ENCODE measurements at places on chromosomes 7 and 10.

- DNase-seq, result no peak
These were observed 239.6 kb upstream of the ETV1 start for GRCh38 chr7:14229047-14229446.

- DNase-seq, result no peak
These were observed 97.6 kb upstream of the CTTNBP2 start for GRCh38 chr7:117970801-117971200.

- DNase-seq, result no peak
These were observed 332.3 kb upstream of the PRKCQ start for GRCh38 chr10:6912424-6912823.

DNA sequence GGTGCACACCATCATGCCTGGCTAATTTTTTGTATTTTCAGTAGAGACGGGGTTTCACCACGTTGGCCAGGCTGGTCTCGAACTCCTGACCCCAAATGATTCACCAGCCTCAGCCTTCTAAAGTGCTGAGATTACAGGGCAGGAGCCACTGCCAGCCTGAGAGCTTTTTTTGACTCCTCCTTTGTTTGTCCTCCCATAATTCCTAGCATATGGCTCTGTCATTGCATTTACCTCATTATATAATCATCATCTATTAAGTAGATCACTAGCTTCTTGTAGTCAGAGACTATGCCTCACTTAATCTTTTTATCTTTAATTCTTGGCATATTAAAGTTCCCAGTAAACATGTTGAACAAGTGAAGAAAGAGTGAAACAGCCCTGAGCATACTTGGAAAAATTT, 82.1 kb downstream of the CPEB3 start:
- no peak for DNase-seq

GRCh38 chr10:51802030-51802429, 102.6 kb upstream of the CSTF2T start:
- no peak for DNase-seq

- DNase-seq, result no peak
These were observed 216.1 kb downstream of the GLRX3 start for GRCh38 chr10:130352291-130352645.

DNA sequence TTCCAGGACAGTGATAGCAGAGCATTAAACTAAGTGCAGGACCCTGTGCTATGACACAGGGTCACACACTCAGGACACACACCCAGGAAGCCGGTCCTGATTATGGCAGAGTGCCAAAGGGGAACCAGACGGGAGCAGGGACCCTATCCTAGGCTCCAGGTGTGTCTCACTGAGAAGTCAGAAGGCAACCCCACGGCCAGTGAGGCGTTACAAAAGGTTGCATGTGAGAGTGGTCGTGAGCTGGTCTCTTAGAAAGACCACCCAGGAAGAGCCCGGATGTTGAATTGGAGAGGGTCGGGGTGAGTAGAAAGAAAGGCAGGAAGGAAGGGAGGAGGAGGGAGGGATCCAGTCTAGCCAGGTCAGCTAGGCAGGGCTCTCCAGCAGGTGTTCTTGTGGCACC, 31.0 kb downstream of the FRMPD2 start:
- no peak for DNase-seq
